8988T (cell line): ENCODE measurements at places on chromosomes 4 and X.

DNA sequence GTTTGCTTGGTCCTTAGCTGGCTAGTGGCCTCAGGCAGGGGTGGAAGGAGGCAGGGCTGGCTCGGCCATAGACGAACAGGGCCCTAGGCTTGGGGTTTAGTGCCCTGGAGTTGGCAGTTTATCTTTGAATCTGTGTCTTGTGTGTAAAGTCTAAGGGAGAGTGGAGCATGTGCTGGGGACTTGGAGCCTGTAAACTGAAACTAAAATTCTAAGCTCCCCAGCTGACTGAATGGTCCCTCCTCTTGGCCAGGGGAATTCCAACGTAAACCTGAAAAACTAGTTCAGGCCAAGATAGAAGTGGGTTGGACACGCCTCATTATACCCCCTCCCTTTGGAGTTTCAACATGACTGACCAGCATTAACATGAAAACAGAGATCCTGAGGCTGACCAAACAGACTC lies 46.1 kb upstream of the GPR78 start:
- no peak for DNase-seq

DNA sequence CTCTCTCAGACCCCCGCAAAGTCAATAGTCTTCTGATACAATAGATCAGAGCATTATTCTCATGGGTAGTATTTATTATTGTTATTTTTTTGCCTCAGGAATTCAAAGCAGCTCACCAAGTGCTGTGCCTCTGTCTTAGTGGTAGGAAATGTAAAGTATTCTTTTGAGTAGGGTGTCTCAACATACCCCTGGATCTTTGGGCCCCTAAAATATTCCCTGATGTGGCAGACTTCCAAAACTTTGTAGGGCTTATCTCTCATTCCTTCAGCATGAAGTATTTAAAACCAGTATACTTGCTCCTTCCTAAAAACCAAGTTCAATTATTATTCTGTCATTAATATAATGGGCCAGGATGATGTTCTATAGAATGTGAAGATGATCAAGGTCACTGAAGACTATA lies 115.3 kb upstream of the ZNF827 start:
- no peak for DNase-seq

GRCh38 chr4:84673475-84674240 lies 90.7 kb downstream of the CDS1 start:
- DNase-seq: peak; percentile 17

DNA sequence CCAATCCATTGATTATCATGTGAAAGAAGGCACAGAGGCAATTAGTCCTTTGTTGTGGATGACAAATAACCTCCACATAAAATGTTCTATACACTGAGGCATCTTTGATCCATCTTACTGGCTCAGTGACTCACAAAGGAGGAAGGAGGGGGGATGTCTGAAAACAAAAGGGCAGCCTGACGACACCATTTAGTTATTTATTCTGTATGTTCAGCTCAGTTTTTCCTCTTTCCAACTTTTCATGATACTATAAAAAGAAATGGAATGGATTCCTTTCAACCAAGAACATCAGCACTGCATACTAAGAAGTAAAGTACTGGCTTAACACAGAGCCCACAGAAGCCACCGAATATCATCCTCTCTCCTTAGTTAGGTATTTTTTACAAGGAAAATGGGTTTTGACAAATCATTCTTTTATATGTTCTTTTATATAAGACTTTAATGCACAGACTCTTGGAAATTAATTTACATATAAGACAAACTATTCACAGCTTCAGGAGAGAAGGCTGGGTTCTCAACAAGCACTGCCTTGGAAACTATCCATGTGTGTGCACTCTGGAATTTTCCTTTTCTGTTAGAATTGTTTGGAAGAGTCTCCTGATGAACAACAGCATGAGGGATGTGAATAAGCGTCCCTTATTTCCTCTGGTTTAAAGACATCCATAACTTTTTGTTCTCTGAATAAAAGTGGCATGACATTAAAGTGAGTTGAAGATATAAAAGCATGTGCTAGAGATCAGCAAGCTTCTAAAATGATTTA lies 135.6 kb downstream of the TSPAN5 start:
- DNase-seq: no peak

DNA sequence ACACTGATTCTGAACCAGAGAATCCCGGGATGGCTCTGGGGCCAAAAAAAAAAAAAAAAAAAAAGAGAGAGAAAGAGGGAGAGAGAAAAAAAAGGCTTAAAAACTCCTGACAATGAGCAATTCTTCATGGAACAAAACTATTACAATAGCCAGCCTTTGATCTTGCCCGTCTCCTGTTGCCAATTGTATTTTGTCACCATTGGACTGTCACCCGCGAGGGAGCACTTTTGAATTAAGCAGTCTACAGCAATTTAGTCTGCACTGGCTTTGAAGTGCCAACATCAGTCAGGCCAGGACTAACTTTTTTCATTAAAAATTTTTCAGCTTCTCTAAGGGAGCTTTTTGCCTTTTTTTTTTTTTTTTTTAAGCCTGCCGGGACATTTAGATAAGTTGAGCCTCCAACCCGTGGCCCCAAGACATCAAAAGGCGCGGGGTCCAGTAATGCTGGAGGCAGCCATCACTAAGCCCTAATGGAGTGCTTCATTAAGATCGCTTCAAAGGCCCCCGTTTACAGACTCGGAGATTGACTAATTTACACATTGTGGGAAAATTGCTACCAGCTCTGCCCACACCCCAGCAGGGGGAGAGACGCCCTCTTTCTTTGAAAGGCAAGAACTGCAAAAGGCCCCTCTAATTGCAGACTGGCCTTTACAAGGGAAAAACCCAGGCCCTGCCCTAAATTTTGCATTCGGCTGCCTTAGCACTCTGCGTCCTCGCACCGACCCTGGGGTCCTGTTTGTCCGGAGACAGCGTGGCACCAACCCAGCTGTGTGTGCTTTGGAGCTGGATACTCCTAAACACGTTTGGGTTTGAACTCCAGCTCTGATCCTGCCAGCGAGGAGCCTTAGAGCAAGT lies 98.1 kb upstream of the MSX1 start:
- DNase-seq: peak; percentile 41

- no peak for DNase-seq
Measured at GRCh38 chrX:93322110-93322509, 351.3 kb downstream of the NAP1L3 start.

DNA sequence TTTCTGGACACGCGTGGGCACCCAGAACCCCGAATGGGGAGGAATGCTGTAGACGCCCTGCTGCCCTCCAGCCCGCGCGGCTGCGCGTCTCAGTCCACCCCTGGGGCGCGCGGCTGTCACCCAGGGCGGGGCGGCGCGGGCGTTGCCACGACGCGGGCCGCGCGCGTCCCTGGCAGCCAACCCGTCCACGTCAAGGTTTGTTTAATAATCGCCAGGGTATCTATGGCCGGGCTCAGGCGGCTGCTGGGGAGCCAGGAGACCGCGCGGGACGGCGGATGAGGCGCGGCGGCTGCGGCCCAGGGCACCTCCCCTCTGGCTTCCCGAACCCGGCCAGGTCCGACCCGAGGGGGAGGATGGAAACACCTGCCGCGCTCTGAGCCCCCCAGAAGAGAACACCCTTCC lies at the start of gene SPATA18:
Gene SPATA18 (plus strand): TSS at position 92 of the 402 bp plus-strand sequence. CDS start 401 bp downstream, outside the sequence.
- DNase-seq: peak; percentile 38

DNA sequence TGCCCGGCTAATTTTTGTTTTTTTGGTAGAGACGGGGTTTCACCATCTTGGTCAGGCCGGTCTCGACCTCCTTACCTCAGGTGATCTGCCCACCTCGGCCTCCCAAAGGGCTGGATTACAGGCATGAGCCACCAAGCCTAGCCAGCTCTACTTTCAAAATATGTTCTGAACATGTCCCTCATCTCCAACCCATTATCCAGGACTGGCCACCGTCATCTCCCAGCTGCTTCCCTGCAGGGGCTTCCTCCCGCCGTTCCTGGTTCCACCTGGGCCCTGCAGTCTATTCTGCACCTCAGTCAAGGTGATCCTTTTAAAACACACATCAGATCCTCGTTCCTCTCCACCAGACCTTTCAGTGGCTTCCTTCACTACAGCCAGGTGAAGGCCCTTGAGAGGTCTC lies 80.9 kb upstream of the NKX1-1 start:
- no peak for DNase-seq

DNA sequence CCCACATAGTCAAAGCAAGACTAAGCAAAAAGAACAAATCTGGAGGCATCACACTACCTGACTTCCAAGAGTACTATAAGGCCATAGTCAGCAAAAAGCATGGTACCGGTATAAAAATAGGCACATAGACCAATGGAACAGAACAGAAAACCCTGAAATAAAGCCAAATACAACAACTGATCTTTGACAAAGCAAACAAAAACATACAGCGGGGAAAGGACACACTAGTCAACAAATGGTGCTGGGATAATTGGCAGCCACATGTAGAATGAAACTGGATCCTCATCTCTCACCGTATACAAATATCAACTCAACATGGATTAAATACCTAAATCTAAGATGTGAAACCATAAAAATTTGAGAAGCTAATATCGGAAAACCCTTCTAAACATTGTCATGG lies 819.3 kb upstream of the FRG1 start:
- DNase-seq: no peak

DNA sequence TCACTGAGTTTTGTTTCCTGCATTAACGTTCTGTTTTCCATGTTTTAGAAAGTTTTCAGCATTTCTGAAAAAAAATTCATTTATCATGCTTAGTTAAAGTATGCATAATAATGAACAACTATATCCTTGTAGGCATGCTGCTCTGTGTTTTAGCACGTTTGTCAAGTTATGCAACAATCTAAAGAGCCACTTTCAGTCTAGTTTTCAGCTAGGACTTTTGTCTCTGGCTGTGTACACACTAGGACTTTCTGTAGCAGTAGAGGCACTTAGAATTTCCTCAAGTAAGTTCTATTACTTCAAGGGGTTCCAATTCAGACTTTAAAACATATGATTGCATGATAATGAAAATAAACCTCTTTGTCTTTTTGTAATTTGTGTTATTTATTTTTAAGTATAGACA lies 12.4 kb downstream of the DCAF8L1 start:
- DNase-seq: no peak

- no peak for DNase-seq
Measured at GRCh38 chrX:44039556-44039955, 66.4 kb upstream of the NDP start.

DNA sequence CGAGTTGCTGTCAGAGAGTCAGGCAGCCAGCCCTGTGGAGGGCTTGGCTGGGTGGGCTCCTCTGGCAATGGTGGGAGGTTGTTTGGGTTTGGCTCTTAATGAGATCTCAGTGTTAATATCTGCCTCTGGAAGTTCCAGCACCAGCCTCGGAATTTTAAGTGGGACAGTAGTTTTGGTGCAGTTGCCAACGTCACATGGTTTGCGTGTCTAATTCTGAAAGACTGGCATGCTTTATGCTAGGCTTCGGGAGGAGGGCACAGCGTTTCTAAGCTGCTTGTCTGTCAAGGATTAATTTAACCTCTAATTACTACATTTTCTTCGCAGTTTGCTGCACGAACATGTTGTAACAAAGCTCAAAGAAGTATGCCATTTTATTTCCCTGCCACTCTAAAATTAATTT lies 9.2 kb downstream of the MAMLD1 start:
- no peak for DNase-seq

- DNase-seq: no peak
Measured at GRCh38 chr4:183192571-183192970, 93.5 kb downstream of the WWC2 start.

GRCh38 chrX:1378306-1378759 lies 13.6 kb downstream of the SLC25A6 start:
- DNase-seq: no peak

- no peak for DNase-seq
Measured at GRCh38 chrX:148443216-148443615, 57.2 kb upstream of the AFF2 start.

- no peak for DNase-seq
Measured at GRCh38 chr4:31844350-31844749, 1124.2 kb downstream of the PCDH7 start.

DNA sequence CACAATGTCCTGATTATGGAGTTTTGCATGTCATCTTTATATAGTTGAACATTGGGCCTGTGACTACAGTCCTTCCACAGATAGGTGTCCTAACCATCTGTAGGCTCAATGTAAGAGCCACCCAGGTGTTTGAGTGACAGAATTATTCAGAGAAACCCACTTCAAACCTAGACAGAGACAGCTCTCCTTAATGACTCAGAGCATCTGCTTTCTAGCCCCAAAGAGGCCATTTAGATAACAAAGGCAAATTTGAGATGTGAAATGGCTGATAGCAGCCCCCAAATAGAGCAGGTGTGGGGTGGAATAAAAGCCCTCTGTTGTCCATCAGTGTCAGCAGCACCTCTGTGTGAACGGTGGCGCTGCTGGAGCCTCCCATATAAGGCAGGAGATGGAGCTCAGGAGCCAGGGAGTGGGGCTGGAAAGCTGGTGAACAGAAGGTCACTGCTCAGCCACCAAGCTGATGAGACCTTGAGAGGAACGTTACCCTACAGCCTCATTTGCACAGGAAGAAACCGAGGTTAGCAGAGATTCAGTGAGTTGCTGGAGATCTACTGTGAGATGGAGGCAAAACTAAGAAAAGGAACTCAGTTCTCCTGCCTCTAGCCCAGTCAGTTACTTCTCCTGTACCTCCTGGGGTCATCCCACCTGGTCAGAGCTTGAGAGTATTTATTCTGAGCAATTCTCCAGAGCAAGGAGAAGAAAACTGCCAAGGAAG lies 153.3 kb upstream of the LNX1 start:
- DNase-seq: no peak

DNA sequence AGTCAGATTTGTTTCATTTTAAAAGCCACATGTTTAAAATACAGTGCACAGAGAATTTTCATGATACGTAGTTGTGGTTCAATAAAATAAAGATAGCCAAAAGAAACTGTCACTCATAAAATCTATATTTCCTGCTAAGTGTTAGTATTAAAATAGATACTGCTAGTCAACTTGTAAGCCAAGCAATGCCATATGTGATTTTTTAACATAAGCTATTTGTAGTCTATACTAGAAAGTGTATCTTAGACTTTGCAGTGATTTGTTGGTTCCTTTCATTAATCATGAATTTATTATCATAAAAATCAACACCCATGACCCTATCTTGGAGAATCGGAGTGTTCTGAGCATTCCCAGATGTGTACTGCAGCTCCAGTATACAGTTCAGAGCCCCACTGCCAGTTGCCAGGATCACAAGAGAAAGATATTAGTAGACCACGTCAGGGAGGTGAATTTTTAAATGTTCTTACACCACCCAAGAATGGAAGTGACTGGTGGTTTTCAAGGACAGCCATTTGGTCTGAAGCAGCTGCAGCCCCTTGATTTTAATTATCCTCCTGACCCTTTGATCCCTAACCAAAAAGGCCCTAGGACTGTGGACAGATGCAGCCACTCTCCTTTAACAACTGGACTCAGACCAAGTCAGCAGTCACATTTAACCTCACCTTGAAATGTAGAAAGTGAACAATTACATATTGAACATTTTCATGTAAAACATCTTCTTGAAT lies 163.1 kb downstream of the PALLD start:
- no peak for DNase-seq

GRCh38 chrX:31236231-31236630 lies 164.4 kb upstream of the FTHL17 start:
- no peak for DNase-seq

GRCh38 chrX:56853436-56853835 lies 124.4 kb downstream of the NBDY start:
- no peak for DNase-seq

DNA sequence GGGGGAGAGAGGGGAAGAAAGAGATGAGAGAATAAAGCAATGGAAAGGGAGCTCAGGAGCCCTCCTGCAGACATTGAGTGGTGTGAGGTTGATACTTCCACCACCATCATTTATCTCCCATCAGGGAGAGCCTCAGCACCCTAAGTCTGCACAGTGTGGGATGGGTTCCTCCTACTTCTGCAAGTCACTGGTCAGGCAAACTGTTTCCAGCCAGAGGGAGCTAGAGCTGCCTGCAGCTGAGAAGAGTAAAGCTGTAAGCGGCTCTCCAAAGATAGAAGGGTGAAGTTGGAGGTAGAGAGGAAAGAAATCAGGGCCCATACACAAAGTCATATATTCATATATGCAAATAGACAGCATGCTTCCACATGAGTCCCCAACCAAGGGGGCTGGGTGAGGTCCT lies 21.9 kb upstream of the ZNF81 start:
- no peak for DNase-seq
